ENCODE measurements at places on chromosomes 16 and 17.

- no peak for DNase-seq
Measured at GRCh38 chr17:3482852-3483251, 7.1 kb downstream of the ASPA start.

- no peak for DNase-seq
Measured at GRCh38 chr17:75557075-75557851, 30.3 kb upstream of the MYO15B start.

GRCh38 chr17:12730931-12731521, 58.3 kb upstream of the ARHGAP44 start:
- DNase-seq = no peak

GRCh38 chr16:79970551-79971236, 370.2 kb upstream of the MAF start:
- DNase-seq = no peak

- DNase-seq = no peak
Measured at GRCh38 chr17:49566668-49567071, 9.0 kb upstream of the NXPH3 start.

DNA sequence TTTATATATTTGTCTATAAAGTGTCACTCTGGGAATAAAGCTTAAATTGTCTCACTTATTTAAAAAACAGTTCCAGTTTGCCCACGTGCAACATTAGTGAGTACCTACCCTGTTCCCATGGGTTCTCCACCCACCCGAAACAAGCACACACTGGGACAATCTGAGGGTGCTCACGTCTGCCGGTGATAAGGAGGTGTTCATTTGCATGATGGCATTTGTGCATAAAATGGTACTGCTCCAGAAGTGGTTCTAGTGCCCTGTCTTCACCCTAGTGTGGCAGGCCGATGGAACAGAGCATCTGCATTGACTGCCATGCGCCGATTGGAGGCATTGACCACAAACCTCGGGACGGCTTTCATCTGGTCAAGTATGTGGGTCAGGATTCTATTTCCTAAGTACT, 35.6 kb upstream of the ENDOV start:
- no peak for DNase-seq

DNA sequence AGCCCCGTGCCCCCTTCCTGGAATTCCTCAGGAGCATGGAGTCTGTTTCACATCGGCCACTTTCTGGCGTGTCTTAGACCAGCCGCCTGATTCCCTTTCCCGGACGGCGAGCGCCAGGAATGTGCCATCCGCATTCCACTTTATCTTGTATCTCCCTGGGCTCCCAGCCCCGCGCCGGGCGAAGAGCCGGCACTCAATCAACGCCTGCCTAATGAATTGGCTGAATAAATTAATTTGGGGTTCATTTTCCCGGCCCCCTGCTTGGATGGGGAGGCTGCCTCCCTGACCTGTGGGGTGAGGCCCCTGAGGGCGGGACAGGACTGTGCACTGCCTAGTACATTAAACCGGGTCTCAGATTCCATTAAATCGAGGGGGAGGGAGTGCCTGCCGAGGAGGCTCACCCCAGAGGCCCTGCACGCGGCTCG, 282.3 kb upstream of the TNRC6C start:
- DNase-seq = no peak

- no peak for DNase-seq
Measured at GRCh38 chr17:11880714-11881113, 116.6 kb downstream of the ZNF18 start.

DNA sequence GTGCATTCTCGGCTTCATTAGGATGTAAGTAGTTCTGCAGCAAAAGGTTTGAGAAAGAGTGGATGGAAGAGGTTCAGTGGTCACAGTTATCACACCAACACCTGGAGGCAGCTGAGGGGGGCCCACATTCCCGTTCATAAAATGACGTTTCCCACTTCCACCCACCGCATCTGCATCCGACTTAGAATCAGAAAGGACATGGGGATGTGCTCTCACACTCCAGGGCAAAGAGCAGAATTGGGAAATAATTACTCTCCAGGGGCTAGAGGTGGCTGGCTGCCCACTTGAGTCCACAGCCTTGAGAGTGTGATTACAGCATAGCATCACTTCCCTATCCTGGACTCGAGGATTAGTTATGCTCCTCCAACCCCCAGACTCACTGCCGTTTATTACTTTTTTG, 122.0 kb downstream of the CPPED1 start:
- DNase-seq = no peak

GRCh38 chr16:23448392-23448791, 4.6 kb downstream of the COG7 start:
- DNase-seq = no peak

DNA sequence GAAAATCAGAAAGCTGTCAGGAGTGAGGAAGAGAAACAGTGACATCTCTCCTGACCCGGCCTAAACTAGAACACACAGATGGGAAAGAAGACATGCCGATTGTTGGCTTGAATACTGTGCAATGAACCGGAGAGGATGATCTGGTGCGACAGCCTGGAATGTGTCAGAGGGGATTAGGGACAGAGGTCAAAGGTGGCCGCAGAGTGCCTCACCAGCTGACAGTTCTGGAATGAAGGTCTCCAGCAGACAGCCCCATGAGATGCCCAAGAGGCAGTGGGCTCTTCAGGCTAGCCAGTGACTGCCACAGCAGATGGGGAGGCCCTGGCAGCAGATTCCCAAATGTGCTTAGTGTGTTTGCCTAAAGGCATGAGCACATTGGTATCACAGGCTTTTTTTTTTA, 623.2 kb downstream of the CDH8 start:
- no peak for DNase-seq

- no peak for DNase-seq
Measured at GRCh38 chr16:67147437-67148140, 3.2 kb downstream of the B3GNT9 start.

DNA sequence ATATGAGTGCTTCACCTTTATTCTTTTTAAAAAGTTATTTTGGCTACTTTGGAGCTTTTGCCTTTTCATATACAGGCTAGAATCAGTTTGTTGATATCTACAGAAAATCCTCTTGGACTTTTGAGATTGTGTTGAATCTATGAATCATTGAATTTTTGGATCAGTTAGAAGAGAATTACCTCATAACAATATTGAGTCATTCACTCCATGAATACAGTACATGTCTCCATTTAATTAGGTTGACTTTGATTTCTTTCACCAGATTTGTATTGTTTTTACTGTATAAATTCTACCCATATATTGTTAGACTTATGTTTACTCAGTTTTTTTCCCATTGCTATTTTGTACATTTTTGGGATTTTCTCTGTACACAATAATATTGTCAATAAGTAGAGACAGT, 54.4 kb downstream of the TAOK1 start:
- no peak for DNase-seq

GRCh38 chr16:85445064-85445778, 167.9 kb upstream of the GSE1 start:
- DNase-seq = no peak

DNA sequence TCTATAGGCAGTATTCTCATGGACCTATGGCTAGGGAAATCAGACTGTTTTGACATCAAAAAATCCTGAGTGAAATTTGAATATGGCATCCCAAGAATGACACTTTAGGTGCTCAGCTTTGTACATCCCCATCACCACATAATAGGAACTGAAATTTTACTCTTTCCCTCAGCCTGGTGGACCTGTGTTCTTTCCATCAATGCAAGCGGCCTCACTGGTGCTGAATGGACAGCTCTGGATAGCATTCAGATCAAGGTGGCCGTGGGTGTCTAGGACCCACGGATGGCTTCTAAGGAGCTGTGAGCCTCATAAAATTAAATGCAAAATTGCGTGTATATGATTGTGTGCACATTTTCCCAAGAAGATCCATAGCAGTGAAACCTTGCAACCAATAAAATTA, 152.6 kb downstream of the MAP2K6 start:
- no peak for DNase-seq

DNA sequence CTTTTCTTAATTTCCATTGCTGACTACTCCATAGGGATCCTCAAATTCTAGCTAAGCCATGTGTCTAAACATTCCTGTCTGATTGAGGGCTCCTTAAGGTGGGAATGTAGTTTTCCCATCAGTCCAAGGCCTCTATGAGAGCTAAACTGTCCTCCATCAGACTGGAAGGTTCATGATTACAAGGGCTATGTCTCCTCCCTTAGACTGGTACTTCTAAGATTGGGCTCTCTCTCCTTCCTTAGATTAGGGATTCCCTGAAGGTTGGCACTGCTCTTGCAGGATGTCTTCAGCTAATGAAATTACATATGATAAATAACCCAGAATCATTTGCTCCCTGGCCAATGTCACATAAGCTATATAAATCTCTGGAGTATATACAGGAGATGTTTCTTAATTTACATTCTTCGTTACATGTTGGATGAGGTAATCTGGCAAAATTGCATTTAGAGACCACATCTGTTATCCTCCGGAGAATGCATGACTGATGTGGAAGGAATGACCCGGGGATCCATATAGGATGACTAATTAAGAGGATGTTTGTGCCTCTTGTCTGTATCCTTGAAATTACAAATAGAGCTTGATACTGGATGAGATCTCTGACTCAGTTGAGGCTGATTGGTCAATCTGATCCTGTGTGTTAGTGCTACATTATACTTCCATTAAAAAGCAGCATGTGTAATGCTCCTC, 14.2 kb downstream of the B4GALNT2 start:
- no peak for DNase-seq

- no peak for DNase-seq
Measured at GRCh38 chr17:11251561-11252107, 10.6 kb downstream of the SHISA6 start.

GRCh38 chr16:80932708-80933095, 74.0 kb downstream of the CMC2 start:
- DNase-seq = no peak

DNA sequence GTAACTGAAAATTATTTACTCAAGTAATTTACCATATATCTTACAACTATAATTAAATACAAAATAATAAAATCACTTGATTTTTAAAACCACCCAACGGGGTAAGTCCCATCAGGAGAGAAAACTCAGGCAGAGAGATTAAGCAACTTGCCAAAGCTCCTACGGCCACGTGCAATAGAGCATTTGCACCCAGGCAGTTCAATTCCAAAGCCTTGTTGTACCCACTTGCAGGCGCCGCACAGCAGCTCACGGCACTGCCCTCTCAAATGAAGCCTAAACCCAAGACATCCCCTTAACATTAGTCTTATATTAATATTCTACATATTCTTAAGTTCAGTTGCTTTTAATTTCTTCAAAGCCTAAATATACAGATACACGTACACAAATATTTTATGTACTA, 75.7 kb downstream of the SPAG9 start:
- no peak for DNase-seq

GRCh38 chr17:45951941-45952340, 47.1 kb upstream of the STH start:
- DNase-seq = no peak

DNA sequence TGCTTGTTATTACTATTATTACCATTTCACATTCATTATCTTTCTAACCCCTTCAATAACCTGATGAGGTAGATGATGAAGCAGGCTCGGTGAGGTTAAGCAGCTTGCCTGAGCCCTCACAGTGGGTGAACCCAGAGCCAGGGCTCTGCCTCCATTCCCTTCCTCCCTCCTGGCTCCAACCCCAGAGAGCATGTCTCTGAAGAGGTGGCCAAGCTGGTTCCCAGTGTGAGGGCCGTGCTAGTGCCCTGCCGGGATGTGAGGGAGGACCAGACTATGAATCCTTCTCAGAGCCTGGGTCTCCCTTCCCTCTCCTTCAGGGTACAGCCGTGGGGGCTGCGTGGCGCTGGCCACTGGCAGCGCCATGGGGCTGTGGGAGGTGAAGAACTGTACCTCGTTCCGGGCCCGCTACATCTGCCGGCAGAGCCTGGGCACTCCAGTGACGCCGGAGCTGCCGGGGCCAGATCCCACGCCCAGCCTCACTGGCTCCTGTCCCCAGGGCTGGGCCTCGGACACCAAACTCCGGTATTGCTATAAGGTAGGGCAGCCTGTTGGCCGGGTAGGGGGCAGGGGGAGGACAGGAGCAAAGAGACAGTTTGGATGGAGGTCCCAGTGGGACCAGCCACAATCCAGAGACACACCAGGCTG, 49.6 kb downstream of the MRC2 start:
- no peak for DNase-seq

DNA sequence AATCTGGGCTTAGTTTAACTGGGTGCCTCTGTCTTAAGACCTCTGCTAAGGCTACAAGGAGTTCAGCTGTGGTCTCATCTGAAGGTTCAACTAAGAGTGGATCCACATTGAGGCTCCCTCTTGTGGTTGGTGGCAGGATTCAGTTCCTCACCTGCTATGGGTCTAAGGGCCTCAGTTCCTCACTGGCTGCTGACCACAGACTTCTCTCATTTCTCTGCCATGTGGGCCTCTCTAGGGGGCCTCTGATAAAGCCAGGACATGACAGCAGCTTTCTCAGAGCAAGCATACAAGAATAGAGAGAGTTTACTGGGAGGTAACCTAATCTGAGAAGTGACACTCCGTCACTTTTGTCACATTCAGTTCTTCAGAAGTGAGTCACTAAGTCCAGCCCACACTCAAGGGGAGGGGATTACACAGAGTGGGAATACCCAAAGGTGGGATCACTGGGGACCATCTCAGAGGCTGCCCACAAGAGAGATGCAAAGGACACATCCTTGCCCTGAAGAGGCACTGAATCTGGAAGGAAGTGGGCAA, 19.2 kb upstream of the ABAT start:
- DNase-seq = no peak

- no peak for DNase-seq
Measured at GRCh38 chr16:86012221-86012620, 113.3 kb downstream of the IRF8 start.
